GDM1 (cell line): ENCODE measurements at places on chromosomes 5 and 9.

GRCh38 chr9:1604942-1605560, 410.1 kb upstream of the SMARCA2 start:
- DNase-seq = no peak

GRCh38 chr5:80757290-80757689, 102.5 kb upstream of the DHFR start:
- no peak for DNase-seq

- no peak for DNase-seq
These were observed 6.4 kb downstream of the ABLIM3 start for GRCh38 chr5:149147676-149148075.

- no peak for DNase-seq
These were observed 281.7 kb downstream of the OSTF1 start for GRCh38 chr9:75369989-75370388.

- peak; percentile 15 for DNase-seq
These were observed 1855.5 kb downstream of the MAT2B start for GRCh38 chr5:165360784-165361542.

- DNase-seq = no peak
These were observed 143.5 kb downstream of the NXNL2 start for GRCh38 chr9:88678431-88678830.
